ENCODE measurements at places on chromosomes 5 and 9. TPM values are rescaled to one million over a fixed set of nuclear protein-coding genes. Genes with fewer than 3 reads are reported as not detected.
A peak's percentile ranks its signal among the peaks of the same experiment; 100 is the strongest.

DNA sequence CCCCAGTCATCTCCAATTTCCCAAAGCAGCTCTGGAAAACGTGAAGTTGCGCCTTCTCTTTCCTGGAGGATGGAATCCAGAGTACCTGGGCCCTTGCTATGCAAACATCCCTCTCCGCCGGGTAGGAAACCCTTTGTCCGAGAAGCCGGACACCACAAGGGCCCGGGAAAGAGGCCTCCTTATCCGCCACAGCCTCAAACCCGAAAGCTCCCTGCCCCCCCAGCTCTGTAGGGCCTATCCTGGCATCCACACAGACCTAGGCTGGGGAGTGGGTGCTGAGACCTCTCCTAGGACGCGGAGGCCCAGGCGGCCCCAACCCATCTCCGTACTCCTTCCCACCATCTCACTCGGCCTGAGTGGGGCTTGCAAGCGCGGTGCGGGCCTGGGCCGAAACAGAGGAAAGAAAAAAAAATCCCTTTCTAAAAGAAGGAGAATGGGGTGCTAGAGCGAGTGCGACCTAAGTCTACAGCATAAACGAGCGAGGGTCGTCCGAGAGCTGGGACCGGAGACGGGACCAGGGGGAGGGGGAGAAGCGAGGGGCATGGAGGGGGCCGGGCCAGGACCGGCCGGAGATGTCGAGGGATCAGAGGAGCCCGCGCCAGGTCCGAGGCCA, 624 bp downstream of the FBXW11 start:
- peak; percentile 54 for DNase-seq

- DNase-seq: no peak
These were observed 102.3 kb upstream of the CCDC112 start for GRCh38 chr5:115398719-115399118.

The MARVELD2 gene
- polyA plus RNA-seq: 0.07 TPM

DNA sequence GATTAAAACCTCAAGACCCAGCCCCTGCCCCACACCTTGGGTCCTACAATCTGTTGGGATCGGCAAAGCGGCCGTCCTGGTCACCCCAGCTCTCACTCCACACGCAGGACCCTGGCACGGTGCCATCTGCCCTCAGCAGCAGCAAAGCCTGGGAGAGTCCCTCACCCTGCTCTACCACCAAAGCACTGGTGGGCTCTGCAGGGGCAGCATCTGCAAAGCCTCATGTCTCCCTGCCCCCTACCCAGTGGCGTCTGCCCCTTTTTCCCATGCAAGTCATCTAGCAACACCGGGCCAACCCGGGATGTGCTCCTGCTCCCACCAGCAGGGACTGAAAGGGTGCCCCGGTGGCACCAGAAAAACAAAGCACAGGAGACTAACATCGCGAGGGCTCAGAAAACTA, 19.6 kb upstream of the CNOT6 start:
- no peak for DNase-seq

DNA sequence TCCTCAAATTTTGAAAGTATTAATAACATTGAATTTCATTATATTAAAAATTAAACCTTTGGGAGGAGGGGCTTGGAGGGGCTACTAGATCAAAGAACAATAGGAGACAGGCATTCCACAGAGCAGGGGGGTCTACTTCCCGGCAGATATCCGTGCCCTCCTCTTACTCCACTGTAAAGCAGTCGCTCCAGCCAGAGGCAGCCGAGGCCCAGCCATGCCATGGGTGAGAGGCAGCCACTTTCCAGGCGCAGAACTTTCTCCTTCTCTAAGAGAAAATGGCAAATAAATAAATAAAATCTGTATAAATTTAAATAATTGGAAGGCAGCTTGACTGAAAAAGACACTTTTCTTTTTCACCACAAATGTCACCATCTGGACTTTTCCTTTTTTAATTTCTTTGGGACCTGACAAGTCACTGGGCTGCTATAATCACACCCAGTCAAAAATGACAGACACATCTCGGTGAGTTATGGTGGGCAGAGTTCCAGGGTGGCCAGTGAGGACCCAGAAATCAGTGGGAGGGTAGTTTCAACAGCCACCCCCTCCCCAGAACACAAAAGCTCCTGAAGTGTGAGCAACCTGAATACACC, 302.2 kb upstream of the SMARCA2 start:
- DNase-seq: no peak

The DBN1 gene
- polyA plus RNA-seq: 176 TPM

DNA sequence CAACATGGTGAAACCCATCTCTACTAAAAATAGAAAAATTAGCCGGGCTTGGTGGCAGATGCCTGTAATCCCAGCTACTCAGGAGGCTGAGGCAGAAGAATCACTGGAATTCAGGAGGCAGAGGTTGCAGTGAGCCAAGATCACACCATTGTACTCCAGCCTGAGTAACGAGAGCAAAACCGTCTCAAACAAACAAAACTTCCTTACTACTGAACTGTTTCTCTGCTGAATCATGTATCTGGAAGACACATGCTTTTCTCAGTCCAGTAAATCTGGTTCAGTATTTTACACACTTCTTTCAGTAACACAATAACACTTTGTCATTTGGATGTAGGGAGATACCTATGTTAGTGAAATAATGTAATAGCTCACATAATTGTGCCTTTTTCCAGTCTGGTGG, 7.9 kb downstream of the TRMT10B start:
- no peak for DNase-seq
